ENCODE measurements at places on chromosomes 12 and 14.

DNA sequence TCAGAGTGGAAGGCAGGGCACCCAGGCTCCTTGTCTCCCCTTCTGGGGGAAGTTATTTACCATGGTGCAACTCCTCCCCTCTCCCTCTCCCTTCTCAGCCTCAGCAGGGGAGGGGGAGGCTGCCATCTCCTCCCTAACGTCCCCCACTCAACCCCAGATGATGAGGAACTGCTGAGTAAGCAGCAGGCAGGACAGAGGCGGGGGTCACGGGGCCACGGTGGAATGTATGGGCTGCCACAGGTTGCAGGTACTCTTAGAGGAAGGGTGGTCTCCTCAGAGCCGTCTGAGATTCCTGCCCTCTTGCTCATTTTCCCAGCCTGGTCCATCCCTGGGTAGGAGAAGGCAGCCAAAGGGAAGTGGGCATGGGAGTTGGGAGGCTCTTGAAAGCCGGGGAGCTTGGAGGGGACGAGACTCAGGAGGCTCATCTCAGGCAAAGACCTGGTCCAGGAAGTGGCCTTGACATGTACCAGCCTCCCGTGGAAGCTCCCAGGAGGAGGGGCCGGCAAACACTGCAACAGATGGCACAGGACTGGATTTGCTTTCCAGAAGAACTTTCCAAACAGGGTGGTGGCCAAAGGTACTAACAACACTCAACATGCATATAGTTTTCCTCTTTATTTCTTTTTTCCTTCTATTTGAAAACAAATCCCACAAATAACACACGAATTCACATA, 19.0 kb downstream of the RIN3 start:
- no peak for DNase-seq

DNA sequence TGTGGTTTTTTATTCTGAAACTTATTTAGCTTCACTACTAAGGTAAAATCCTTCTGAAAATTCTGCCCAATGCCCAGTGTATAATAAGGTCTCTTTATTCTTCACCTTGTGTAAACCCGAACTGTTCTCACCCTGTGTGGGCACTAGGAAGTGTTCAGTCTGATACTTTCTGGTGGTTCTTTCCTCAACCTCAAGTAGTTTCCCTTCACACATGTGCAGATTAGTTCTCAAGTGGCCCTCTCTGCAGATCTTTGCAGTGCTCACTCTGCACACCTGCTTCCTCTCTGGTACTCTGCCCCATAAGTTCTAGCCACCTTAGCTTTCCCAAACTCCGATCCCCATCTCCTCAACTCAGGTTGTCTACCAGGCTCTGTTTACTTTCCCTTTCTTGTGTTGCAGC, 61.6 kb downstream of the RAD51B start:
- DNase-seq, result no peak

- DNase-seq, result no peak
Observed at GRCh38 chr14:34796902-34797301, 78.3 kb downstream of the BAZ1A start.

DNA sequence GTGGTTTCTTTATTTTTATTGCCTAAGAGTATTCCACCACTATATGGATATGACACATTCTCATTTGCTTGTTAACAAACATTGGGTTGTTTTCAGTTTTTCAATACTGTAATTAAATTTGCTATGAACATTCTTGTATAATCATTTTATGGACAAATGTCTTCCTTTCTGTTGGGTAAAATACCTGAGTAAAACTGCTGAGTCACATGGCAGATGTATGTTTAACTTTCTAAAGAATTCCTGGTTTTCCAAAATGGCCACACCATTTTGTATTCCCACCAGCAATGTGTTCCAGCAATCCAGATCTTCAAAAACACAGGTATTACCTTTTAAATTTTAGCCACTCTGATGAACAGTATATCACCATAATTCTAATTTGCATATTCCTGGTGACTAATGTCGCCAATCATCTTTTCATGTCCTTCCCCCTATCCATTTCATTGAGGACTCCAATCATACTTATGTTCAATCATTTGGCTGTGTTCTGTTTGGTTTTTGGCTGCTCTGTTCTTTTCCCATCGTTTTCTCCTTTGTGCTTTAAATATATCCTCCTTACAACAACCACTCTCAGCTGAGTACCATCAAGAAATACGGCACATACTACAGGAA, 36.0 kb downstream of the CDK17 start:
- no peak for DNase-seq

GRCh38 chr12:94659346-94659930, 9.1 kb upstream of the TMCC3 start:
- no peak for DNase-seq
